Fibroblast of skin of right biceps (primary cell): ENCODE measurements at places on chromosomes 1 and 21.

- DNase-seq: peak; percentile 58
Measured at GRCh38 chr1:154141240-154141639, 13.6 kb downstream of the NUP210L start.

- DNase-seq: no peak
Measured at GRCh38 chr21:32132881-32133280, 146.0 kb downstream of the MIS18A start.

GRCh38 chr1:200979574-200980451 lies 43.7 kb downstream of the KIF21B start:
- peak; percentile 27 for DNase-seq

DNA sequence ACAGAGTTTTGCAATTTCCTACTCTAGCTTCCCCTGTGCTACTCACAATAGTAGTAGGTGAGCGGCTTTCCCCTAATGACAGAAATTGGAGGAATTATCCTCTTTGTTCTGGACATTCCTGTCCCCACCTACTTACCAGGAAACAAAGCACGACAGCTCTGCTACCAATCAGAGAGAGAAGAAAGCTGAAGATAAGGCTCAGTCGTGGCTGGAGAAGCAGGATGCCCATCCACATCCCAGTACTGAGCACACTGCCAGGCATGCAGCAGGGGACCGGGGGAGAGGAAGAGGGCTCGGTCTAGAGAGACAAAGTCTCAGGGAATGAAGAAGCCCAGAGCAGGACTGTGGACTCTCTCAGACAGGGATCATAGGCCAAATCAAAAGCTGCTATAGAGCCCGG lies 134.1 kb upstream of the KRTAP19-8 start:
- no peak for DNase-seq

DNA sequence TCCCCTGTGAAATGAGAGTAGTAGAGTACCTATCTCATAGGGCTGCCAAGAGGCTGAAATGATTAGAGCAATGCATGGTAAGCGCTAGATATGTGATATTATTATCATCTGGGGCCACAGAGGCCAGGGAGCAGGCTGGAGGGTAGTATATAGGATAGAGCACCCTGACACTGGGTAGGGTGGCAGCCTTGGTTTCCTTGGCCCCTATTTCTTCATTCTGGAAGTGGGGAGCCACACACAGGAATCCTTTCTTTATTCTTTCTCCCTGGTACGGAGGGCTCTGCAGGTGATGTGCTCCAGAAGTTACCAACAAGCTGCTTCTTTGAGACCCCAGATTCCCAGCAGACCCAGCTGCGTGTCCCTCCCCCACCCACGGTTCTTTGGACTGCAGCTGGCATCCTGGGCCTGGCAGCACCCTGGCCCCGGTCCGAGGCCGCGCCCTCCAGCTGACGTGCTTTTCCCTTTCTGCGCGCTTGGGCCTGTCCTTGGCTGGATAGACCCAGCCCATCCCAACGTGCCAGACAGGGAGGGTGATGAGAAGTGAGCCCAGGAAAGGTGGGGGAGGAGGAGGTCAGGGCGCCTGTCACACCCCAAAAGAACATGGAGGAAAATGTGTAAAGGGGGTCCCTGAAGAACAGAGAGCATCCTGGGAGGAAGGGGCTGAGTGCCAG lies 18.2 kb downstream of the INAVA start:
- DNase-seq: no peak

DNA sequence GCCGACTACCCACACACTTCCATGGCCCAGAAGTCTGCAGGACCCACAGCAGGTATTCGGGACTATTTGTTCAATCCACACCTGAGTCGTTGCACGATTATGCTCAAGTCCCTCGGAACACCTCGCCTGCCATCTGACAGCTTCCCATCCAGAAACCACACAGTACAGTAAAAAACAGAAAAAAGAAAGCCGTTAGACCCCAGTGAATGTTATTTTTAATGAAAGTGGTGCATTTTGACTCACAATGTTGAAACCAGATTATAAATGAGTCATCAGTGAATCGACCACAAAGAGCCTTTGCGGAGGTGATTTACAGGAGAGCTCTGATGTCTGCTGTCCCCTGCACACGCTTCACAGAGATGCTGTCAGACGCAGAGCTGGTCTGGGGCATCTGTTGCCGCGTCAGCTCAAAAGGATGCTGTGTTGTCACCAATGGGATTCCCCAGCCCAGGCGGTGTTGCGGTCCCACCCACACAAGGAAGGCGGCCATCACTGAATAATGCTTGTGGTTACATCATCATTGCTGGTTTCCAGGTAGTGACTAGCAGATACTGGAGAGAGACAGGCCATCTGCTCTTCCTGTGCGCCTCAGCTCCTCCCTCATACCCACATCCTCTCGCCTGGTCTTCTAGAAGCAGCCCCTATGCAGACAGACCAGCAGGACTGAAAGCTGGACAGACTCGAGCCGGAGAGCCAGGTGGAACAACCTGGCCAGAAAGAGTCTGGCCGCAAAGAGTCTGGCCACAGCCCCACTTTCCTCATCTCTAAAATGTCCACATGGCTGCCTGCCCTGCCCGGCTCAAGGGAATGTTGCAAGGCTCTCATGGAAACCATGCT lies 116.8 kb downstream of the TOMM20 start:
- peak; percentile 100 for DNase-seq

DNA sequence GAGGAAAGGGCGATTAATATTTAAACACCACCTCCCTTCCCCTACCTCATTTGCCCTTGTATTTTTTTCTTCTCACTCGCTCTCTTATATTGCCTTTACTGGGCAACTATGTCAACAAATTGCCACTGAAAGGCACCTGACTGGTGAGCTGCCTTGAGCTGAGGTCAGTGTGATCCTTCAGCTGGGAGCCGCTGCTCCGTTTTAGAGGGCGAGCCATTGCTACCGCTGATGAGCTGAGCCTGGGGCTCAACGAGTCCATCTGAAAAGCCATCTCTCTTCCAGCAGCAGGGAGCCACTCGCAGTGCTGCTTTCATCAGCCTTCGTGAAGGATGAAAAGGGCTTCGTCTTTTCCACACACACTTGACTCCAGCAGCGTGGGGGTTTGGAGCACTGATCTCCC lies 108.0 kb upstream of the KIF26B start:
- DNase-seq: no peak

- no peak for DNase-seq
Measured at GRCh38 chr1:6981595-6981994, 196.3 kb downstream of the CAMTA1 start.

GRCh38 chr1:199298825-199299224 lies 660.0 kb downstream of the PTPRC start:
- peak; percentile 15 for DNase-seq

DNA sequence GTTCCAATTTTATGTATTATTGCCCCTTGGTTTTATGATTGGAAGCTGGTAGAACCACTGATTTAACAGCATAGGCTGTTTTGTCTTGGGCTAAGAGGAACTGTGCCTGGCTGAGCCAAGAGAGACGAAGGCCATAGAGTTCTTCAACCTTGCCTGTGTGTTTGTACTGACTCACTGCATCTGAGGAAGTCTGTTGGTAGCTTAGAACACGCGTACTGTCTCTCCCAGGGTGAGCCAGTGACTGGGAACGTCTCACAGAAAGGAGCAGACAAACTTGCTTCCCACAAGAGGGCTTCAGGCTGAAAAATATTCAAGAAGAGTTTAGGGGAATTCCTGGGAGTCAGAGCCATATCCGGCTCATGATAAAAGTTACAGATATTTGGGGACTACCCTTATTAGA lies 14.9 kb downstream of the TMEM51 start:
- peak; percentile 71 for DNase-seq

DNA sequence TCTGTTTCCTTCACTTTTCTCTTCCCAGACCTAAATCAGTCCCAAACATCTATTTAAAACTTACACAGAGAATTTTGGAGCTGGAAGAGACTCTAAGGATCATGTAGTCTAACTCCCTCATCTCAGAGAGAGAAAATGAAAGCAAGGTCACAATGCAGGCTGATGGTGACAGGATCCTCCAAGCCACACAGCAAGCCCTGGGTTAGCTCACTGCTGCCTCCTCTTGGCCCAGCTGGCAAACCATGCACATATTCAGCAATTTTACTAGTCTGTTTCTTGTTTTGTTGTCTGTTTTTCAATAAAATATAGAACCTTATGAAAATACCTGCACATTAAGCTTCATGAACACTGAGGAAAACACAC lies 27.7 kb upstream of the LY9 start:
- no peak for DNase-seq

DNA sequence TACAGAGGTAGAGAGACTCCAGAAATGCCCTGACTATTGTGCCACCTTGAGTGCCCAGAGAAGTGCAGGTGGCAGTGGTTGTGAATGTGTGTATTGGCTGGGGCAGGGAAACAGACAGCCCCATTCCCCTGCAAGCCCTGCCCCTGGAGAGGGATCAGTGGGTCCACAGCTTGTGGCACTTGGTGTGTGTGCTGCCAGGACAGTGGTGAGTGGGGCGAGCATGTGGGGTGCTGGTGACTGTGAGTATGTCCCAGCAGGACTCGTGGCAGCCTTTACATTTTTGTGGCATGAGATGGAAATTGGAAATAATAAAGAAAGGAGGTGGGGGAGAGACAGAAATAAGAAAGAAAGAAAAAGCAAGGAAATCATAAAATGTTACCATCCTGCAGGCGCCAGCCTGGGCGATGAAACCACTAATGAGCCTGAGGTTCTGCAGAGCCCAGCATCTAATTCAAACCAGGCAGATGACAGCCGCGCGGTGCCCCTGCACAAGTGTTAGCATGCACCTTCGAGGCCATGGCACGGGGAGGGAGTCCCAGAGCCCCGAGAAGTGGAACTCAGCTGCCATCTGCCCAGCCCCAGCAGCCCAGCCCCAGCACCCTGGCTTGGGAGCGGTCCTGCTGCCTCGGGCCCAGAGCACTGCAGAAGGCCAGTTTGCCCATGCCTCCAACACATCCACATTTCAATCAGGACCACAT lies 49.1 kb upstream of the ZBTB40 start:
- peak; percentile 37 for DNase-seq

DNA sequence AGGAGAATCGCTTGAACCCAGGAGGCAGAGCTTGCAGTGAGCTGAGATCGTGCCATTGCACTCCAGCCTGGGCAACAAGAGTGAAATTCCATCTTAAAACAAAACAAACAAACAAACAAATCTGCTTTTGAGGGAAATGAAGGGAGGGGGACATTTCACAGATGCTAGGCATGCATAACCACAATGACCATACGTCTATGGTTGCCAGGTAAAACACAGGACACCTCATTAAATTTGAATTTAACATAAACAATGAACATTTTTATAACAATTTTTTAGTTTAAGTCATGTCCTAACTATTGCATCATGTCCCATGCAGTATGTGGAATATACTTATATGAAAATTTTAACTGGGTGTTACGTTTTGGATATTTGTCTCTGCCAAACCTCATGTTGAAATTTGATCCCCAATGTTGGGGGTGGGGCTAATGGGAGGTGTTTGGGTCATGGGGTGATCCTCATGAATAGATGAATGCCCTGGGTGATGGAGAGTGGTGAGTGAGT lies 31.0 kb upstream of the ZBTB18 start:
- peak; percentile 26 for DNase-seq

GRCh38 chr1:53176452-53177208 lies 20.0 kb upstream of the CPT2 start:
- no peak for DNase-seq

DNA sequence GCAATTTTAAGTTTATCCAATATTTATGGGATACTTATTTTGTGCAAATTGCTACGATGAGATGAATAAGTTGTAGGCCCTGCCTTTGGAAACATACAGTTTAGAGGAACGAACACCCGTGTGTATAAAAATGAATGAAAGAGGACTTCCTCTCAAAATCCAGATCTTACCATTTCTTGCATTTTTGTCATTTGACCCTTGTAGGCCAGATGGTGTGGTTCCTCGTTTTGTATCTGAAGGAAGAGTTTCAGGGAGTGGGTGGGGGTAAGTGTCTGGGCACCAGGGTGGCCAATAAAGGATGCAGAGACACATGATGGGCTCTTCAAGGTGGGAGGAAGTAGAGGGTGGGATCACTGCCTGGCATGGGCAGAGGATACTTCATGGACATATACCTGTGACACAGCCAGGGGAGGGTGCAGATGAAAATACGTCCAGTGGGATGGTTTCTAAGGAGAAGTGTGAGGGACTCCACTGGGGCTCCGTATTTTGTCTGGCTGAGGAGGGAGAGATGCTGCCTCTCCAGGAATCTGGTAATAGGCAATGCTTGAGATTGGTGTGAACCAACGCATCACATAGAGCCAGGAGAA lies 14.4 kb downstream of the MAPKAPK2 start:
- no peak for DNase-seq

DNA sequence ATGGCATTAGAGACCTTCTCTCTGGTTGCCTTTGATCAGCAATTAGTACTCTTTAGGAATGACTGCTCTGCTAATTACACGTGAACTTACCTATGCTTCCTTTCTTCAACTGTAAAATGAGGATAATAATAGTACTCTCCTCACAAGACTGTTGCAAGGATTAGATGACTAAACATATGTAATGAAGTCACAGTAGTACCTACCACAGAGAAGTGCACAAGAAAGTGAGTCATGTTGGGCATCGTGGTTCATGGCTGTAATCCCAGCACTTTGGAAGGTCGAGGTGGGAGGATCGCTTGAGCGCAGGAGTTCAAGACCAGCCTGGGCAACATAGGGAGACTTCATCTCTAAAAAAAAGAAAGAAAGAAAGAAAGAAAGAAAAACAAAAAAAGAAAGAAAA lies 68.1 kb upstream of the AK4 start:
- DNase-seq: peak; percentile 55

DNA sequence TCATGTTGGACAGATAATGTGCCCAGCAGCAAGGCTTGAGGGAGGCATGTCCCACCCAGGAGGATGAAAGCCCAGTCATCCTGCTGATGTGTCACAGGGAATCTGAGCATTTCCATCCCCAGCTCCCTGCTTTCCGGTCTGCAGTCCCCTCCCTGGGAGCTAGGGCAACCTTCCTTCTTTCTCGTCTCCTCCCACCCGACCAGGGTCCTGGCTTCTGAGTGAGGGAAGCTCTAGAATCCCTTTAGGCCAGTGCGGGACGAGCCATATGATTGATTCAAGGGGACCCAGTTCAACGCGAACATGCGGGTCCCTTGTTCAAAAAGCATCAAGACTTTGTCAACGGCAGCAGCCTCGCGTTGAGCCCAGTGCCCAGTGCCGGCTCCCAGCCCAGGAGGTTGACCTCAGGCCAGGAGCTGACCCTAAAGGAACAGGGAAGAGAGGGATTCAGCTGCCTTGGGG lies 96.7 kb upstream of the TMPRSS2 start:
- DNase-seq: peak; percentile 49

GRCh38 chr21:46048926-46049889 lies 48.7 kb upstream of the COL6A2 start:
- peak; percentile 100 for DNase-seq

- DNase-seq: no peak
Measured at GRCh38 chr1:161179698-161180097, 2.4 kb upstream of the B4GALT3 start.

DNA sequence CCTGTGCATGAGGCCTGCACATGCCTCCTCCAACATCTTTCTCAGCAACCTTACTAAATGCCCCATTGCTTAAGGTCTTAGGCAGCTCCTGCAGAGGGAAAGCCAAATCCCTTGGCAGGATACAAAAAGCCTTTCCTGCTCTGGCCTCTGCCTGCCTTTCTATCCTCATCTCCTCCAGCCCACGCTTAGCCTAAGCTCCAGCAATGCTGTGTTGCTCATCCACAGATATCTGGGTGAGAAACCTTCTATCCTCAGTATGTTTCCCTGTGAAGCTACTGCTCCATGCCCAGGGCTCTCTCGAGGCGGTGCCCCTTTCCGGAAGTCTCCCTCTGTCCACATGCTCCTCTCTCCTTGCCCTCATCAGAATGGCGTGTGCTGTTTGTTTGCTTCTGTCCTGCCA lies 37.0 kb upstream of the CCSAP start:
- DNase-seq: no peak

GRCh38 chr1:63127376-63127775 lies 195.0 kb upstream of the FOXD3 start:
- peak; percentile 78 for DNase-seq

- DNase-seq: no peak
Measured at GRCh38 chr1:201608635-201609395, 69.9 kb downstream of the NAV1 start.
